ENCODE measurements at places on chromosomes 11 and 22. TPM values are rescaled to one million over a fixed set of nuclear protein-coding genes. Genes with fewer than 3 reads are reported as not detected.

The CFAP300 gene
- 7.9 TPM for total RNA-seq

GRCh38 chr11:12744826-12745502 is 70.7 kb downstream of the TEAD1 start:
- no peaks in the 10 kb centered on the region for H3K27me3 ChIP-seq
- no peak overlapping the region for H3K27ac ChIP-seq
- DNase-seq, result no peak
- peaks cover 1% of the 10 kb centered on the region for H3K36me3 ChIP-seq
- H3K4me1 ChIP-seq, result peaks cover 4% of the 10 kb centered on the region

DNA sequence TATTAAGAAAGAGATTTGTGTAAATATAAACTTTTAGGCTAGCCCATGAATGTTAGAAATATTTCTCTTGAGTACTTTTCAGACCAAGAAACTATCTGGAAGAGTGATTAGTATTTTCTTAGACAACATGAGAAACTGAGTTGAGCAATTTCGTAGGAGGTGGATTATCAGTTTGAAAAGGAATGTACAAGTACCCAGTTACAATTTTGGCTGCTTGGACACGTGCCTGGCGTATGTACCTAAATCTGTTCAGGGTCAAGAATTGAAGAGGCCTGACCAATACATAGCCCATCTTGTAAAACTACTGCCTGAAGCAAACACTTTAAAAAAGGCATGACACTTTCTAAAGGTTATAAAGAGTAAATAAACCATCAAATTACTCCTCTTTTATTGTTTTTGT is 71.1 kb downstream of the CCDC73 start:
- no peak overlapping the region for H3K4me3 ChIP-seq
- H3K27me3 ChIP-seq, result no peaks in the 10 kb centered on the region
- no peak overlapping the region for H3K27ac ChIP-seq
- no peaks in the 10 kb centered on the region for H3K36me3 ChIP-seq

The OR10A2 gene
- not detected for total RNA-seq

The PTPN5 gene
- not detected for total RNA-seq

The C11orf86 gene
- not detected for total RNA-seq

DNA sequence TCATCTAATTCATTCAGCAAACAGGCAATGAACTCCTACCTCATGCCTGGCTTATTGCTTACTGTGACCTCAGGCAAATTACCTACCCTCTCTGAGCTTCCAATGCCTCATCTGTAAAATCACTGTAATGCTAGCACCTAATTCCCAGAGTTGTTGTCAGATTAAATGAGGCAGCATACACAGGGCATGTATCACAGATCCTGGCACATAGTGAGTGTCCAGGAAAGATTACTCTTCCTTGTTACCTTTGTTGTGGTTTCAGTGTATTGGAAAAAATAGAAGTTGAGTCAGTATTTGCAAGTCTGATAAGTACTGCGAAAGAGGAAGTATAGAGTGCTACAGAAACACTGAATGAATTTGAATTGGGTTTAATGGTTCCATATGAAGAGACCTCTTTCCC is 26.4 kb upstream of the LRRC55 start:
- H3K27ac ChIP-seq, result no peak overlapping the region
- H3K27me3 ChIP-seq, result no peaks in the 10 kb centered on the region

DNA sequence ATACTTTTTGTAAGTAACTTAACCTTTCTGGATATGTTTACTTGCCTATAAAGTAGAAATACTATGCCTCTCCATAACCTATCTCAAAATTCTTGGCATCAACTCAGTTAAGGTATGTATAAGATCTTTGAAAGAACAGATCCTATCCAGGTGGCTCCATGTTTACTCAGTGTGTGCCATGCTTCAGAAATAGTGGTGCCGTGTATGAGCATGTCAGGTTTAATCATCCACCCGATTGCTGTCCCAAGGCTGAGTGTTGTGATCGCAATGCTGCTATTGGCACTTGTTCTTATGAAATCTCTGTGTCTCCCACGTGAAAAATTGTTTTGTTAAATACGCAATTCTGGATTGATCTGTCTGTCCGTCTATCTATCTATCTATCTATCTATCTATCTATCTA is 85.9 kb upstream of the SNX19 start:
- H3K36me3 ChIP-seq, result no peaks in the 10 kb centered on the region
- H3K4me1 ChIP-seq, result peaks cover 8% of the 10 kb centered on the region
- no peak overlapping the region for H3K4me3 ChIP-seq
- H3K27ac ChIP-seq, result no peak overlapping the region
- H3K27me3 ChIP-seq, result no peaks in the 10 kb centered on the region

DNA sequence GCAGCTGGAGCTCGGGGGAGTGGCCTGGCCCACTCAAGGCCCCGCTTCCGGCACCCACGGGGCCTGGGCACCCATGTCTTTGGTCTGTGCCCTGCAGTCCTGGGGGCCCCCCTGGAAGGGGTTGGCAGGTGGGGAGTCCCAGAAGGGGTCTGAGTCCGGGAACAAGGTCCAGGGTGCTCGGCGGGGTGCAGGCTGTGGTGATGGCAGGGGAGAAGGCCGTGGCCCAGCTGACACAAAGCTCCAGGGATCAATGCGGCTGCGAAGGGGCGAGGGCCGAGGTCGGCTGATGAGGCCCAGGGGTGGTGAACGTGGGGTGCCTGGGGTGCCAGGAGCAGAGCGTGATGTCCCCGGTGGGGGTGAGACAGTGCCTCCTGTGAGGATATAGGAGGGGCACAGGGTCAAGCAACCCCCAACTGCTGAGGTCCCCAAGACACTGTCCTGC is 2.7 kb upstream of the KCNK7 start:
- no peak overlapping the region for H3K4me3 ChIP-seq
- H3K36me3 ChIP-seq, result peaks cover 15% of the 10 kb centered on the region
- no peaks in the 10 kb centered on the region for H3K27me3 ChIP-seq
- H3K27ac ChIP-seq, result no peak overlapping the region

The INS gene
- total RNA-seq, result not detected

Measured in fibroblast of lung (primary cell).